ENCODE measurements at places on chromosomes 11 and 22. TPM values are rescaled to one million over a fixed set of nuclear protein-coding genes. Genes with fewer than 3 reads are reported as not detected.

ZBTB16 gene
- 13.1 TPM for total RNA-seq

PTPMT1 gene
- 37.9 TPM for total RNA-seq

GLYAT gene
- total RNA-seq: not detected

DNA sequence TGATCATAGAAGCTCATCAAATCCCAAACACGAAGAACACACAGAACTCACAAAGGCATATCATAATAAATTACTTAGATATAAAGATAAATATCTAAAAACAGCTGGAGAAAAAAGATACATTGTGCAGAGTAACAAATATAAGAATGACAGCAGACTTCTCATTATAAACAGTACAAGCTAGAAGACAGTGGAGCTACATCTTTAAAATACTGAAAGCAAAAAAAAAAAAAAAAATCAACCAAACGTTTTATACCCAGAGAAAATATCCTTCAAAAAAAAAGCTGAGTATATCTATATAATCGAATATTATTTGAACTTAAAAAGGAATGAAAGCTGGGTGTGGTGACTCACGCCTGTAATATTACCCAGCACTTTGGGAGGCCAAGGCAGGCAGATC, 90.0 kb downstream of the SBF2 start:
- DNase-seq: no peak
- H3K27ac ChIP-seq: no peak overlapping the region
- peaks cover 3% of the 10 kb centered on the region for H3K36me3 ChIP-seq

DNA sequence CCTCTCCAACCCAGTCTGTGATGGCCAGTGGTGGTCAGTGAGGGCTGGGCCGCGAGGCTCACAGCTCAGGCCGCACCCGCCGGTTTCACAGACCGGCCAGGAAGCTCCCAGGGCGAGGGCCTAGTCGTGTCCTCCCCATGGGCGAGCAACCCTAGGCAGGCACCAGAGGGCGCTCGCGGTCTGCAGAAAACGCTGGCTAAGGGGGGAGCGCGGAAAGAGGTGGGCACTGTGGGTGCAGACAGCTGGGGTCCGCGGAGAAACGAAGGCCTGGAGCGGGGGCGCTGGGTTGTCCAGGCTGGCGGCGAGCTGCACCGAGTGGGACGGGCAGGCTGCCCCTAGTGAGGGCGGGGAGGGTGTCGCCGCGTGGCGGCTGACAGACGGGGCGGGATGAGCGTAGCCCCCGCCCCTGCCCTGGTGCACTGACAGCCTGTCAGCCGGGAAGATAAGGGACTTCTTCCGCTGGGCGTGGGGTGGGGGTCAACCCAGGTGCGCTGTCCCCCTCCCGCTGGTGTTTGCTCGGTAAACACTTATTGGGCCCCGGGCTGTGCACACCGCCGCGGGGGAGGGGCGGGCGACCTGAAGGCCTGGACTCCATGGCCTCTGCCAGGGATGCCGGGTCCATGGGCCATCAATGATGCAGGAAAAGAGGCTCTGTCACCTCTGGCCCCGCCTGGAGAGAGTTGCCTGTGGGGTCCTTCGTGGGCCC, 7.5 kb downstream of the GP1BB start:
- H3K4me1 ChIP-seq: peaks cover 2% of the 10 kb centered on the region
- peak overlapping the region; percentile 85 for H3K4me3 ChIP-seq
- no peaks in the 10 kb centered on the region for H3K36me3 ChIP-seq
- H3K27me3 ChIP-seq: peaks cover 1% of the 10 kb centered on the region
- H3K27ac ChIP-seq: no peak overlapping the region

GRCh38 chr11:108498816-108499408, 728 bp upstream of the POGLUT3 start:
- H3K4me1 ChIP-seq: peaks cover 16% of the 10 kb centered on the region
- peak overlapping the region; percentile 90 for H3K4me3 ChIP-seq
- peaks cover 4% of the 10 kb centered on the region for H3K27me3 ChIP-seq
- H3K36me3 ChIP-seq: peaks cover 19% of the 10 kb centered on the region

DNA sequence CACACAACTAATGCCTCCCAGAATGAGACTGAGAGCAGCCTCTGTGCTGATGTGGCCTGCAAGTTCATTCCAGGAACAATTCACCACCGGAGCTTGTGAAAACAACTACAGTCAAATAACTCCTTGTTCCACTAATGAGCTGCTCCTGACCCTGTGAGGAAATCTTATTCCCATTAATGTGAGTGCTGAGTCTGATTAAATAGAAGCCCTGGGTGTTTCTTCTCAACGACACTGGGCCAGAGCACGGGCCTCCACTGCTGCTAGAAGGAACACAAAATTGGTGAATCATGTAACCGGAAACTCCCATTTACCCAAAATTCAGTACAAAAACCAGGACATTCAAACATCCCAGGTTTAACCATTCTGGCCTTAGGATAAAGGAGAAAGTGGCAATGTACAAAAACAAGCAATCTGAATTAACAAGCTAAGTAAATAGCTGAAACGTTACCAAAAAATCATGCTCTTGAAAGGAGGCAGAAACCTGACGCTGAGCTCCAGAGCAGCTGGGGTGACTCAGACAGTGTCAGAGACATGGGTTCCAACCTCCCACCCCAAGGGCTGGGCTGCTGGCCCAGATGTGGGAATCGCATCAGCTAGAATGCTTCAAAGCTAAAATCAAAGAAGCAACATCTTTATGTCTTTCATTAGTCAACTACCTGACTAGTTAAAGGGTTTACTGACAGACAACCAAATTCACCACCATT, 26.7 kb downstream of the SERGEF start:
- peaks cover 22% of the 10 kb centered on the region for H3K36me3 ChIP-seq
- no peak for DNase-seq
- no peaks in the 10 kb centered on the region for H3K27me3 ChIP-seq
- H3K4me1 ChIP-seq: no peaks in the 10 kb centered on the region

DNA sequence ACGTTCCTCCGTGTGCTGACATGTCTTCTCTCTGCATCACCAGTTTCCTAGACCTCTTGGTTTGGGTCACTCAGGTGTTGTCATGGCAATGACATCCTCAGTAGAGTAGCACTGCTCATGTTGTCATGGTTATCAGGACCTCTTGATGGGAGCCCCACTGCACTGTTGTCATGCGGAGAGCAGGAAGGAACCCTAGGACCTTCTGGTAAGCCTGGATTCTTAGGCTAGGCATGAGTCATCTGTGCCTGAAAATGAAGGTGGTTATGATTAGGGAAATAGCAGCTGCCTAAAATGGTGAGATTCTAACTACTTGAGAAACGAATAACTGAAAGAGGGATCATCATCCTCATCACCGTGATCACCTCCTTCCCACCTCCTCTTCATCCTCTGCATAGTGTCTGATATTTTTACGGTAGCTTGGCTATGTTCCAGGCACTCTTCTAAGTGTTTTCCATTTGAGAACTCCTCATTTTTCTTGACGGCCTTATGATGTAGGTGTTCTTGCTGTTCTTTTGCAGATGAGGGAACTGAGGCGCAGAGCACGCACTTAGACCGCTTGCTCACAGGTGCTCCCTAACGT, 858.4 kb downstream of the NTM start:
- no peak overlapping the region for H3K27ac ChIP-seq
- no peaks in the 10 kb centered on the region for H3K4me1 ChIP-seq
- H3K27me3 ChIP-seq: no peaks in the 10 kb centered on the region

DNA sequence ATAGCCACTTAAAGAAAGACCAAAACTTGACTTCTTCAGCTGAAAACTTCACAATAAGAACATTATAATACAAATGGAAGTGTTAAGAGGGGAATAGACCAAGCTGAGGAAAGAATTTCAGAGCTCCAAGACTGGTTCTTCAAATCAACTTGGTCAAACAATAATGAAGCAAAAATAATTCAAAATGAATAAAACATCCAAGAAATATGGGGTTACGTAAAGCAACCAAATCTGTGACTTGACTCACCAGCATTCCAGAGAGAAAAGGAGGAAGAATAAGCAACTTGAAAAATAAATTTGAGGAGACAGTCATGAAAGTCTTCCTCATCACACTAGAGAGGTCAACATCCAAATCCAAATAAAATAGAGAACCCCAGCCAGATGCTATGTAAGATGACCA, 31.4 kb downstream of the XKR3 start:
- H3K27ac ChIP-seq: no peak overlapping the region
- no peak for DNase-seq
- peaks cover 17% of the 10 kb centered on the region for H3K27me3 ChIP-seq
- H3K4me3 ChIP-seq: no peak overlapping the region

GRCh38 chr11:130671801-130672700, 223.6 kb downstream of the ADAMTS15 start:
- peaks cover 1% of the 10 kb centered on the region for H3K27me3 ChIP-seq
- no peaks in the 10 kb centered on the region for H3K36me3 ChIP-seq
- no peaks in the 10 kb centered on the region for H3K4me1 ChIP-seq
- H3K27ac ChIP-seq: no peak overlapping the region

- peaks cover 4% of the 10 kb centered on the region for H3K27me3 ChIP-seq
- H3K27ac ChIP-seq: no peak overlapping the region
- H3K4me1 ChIP-seq: peaks cover 13% of the 10 kb centered on the region
- no peak for DNase-seq
- no peak overlapping the region for H3K4me3 ChIP-seq
- no peaks in the 10 kb centered on the region for H3K36me3 ChIP-seq
Measured at GRCh38 chr22:38012604-38013072, 28.3 kb upstream of the SOX10 start.

GRCh38 chr11:113397212-113397611, 9.6 kb downstream of the ANKK1 start:
- H3K36me3 ChIP-seq: no peaks in the 10 kb centered on the region
- H3K4me1 ChIP-seq: no peaks in the 10 kb centered on the region
- no peak overlapping the region for H3K27ac ChIP-seq
- no peak for DNase-seq
- no peak overlapping the region for H3K4me3 ChIP-seq
